ENCODE measurements at places on chromosomes 16 and 17.

GRCh38 chr17:68576137-68576536, 25.0 kb downstream of the FAM20A start:
- DNase-seq = no peak

- no peak for DNase-seq
These were observed 11.8 kb upstream of the ALDH3A1 start for GRCh38 chr17:19759568-19760549.

GRCh38 chr16:67773099-67773498, 33.3 kb downstream of the RANBP10 start:
- no peak for DNase-seq

- no peak for DNase-seq
These were observed 180.3 kb upstream of the MYOCD start for GRCh38 chr17:12485361-12485906.

DNA sequence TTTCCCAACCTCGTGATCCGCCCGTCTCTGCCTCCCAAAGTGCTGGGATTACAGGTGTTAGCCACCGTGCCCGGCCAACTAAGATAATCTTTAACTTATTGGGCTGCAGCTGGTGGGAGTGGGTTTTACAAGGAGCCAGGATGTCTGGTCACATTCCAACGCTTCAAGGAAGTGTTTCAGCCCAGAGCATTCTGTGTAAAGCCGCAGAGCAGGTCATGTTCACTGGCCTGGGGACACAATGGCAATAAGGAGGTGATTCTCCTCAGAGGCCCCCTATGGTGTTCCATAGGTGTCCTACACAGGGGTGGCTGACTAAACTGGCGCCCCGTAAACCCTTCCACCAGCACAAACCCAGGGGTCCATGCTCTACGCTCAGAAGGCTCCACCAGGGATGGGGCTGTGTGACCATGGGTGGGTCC, 1.2 kb downstream of the QPRT start:
- DNase-seq = no peak

GRCh38 chr17:74391771-74392170, 24.5 kb downstream of the GPR142 start:
- DNase-seq = no peak

DNA sequence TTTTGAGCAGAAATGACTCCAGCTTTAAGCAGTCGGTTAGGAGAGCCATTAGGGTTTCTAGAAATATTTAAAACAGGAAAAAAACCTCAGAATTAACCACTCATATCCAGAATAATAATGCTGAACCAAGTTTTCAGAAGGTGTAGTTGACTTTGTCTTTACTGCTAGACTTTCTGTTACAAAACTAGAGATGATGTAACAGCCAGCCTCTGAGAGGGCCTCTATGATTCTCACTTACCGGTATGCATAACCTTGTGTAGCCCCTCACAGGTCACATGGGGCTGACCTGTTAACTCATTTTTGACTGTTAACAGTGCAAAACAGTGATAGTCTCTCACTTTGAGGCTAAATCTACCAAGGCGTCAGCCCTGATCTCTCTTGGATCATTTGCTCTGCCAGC, 74.3 kb downstream of the TEX14 start:
- DNase-seq = no peak

DNA sequence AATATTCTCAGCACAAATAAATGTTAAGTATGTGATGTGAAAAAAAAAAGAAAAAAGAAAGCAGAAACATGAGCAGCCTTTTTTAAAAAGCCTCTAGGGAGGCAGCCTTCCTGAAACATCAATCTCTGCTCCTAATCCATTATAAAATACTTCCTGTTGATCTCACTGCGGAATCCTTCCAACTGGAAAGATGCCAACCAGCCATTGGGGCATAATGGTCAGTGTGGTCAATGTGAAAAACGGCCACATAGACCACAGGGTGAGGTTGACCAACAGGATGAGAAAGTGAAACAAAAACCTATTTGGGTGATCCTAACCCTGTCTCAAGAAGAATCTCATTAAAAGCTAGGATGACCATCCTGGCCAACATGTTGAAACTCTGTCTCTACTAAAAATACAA, 26.1 kb upstream of the ABCA8 start:
- DNase-seq = no peak

GRCh38 chr17:17176341-17176740, 29.8 kb downstream of the PLD6 start:
- DNase-seq = no peak

- no peak for DNase-seq
These were observed 104.3 kb downstream of the BCAS3 start for GRCh38 chr17:60781880-60782412.

GRCh38 chr16:57069635-57070370, 22.6 kb upstream of the CPNE2 start:
- DNase-seq = no peak

- no peak for DNase-seq
These were observed 18.7 kb upstream of the MEIOB start for GRCh38 chr16:1890708-1891050.

DNA sequence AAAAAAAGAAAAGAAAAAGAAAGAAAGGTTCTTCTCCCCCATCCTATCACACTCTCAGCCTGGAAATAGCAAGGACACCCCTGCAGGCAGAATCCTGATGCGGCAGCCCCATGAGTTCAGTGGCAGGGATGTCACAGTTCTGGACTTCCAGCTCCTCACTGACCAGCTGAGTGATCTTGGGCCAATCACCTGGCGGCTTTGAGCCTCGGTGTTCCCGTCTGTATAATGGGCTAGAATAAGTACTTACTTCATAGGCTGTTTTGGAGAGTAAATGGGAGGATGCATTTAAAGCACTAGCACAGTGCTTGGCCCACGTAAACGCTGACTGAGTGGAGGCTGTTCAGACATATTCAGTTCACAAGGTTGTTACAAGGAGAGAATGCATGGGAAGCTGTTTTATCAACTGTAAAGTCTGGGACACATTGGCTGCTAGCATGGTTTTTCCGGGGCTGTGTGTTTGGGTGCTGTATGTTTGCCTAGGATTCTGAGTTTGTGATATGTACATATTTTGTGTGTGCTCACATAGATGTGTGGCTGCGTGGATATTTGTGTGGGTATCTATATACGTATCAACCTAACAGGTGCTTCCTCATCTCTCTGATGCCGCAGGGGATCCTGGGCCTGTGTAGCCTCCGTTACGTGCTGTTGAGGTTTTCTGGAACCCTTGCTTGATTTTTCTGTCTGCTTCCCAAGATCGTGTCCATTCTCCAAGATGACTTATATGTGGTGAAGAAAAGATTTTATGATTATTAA, 3.4 kb downstream of the BHLHA9 start:
- no peak for DNase-seq

All from cortex of kidney (tissue), 1 donor.